Cortex of kidney (tissue), 1 donor: ENCODE measurements at places on chromosomes 6 and 20.

GRCh38 chr6:41103847-41104246 is 31.1 kb downstream of the NFYA start:
- no peak for DNase-seq

GRCh38 chr6:140849456-140849855 is 1283.3 kb upstream of the GJE1 start:
- no peak for DNase-seq

DNA sequence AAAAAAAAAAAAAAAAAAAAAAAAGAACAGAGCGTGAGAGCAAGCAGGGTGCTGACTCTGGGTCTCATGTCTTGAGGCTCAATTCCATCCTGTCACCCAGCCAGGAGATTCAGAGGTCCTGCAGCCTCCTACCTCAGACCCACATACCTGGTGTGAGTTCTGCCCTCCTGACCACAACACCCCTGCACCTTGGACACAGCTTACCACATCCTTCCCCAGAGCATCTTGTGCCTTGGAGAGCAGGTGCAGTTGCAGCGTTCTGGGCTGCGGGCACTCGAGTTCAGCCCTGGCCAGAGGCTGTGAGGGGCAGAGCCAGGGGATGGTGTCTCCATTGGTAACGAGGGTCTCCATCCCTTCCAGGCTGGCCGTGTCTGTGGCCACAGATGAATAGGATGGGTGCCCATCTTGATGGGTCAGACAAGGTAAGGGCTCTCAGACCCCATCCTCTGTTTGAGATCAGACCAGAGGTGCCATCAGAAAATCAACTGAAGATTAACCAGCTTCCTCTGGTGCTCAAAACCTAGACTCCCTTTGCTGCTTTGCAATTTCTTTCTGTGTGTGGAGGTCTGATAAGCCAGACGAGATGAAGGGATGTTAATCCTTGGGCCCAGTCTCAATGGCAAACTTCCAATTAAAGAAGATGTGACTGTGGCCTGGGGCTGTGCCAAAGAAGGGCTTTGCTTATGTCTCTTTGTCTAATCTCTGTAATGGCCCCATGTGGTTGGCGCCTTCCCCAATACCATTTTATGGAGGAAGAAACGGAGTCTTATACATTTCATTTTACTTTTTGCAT is 14.7 kb upstream of the ZNF831 start:
- no peak for DNase-seq

DNA sequence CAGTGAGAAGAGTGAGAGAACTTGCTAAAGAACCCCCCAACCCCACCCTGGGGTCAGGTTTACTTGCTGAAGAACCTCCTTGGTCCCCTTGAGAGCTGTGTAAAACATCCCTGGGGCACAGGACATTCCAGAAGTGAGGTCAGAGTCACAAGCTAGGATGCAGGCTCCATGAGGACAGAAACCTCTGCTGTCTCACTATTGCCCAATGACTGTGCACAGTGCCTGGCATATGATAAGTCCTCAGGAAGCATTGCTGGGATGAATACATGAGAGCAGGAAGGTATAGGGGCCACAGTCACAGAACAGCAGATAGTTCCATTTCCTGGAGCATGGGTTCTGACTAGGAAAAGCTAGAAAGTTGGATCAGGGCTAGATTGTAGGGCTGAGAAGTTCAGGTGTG is 18.4 kb downstream of the NT5E start:
- DNase-seq = no peak

- no peak for DNase-seq
These were observed 31.7 kb downstream of the AGPAT4 start for GRCh38 chr6:161242113-161242512.
